ENCODE measurements at places on chromosomes 5 and 9.
A peak's percentile ranks its signal among the peaks of the same experiment; 100 is the strongest.

GRCh38 chr9:92633614-92634278 is 36.2 kb downstream of the IPPK start:
- no peak for DNase-seq

GRCh38 chr5:40399349-40399748 is 280.4 kb upstream of the PTGER4 start:
- DNase-seq: peak; percentile 51

- DNase-seq: no peak
Measured at GRCh38 chr9:78707080-78707479, 410.2 kb downstream of the PSAT1 start.

DNA sequence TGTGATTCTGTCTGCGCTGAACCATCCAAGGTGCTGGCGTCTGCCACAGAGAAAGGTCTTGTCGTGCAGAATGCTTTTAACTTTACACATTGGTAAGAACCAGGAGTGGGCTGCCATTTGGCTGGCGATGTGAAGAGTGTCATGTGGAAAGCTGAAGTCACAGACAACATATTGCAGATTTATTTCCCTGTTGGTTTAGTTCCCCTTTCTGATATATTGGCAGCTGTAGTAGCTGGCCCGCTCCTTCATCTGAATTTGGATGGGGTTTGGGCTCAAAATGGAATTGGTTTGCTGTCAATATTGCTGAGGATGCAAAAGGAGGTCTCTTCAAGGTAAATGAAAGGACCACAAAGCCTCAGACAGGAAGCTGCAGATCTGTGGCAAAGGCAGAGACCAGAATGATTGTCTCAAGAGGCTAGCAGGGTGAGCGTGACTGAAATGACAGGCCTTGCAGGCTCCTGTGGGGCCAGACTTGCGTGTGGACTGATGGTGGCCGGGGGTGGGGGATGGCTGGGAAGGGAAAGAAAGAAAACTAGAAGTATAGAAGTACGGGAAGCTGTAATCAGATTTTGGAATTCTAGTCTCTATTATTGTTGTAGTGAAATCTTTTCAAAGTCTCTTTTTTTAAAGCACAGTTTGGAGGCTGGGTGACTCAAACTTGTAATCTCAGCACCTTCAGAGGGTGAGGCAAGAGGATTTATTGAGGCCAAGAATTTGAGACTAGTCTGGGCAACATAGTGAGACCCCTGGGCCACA is 25.1 kb upstream of the CD180 start:
- no peak for DNase-seq

GRCh38 chr9:136220017-136220729 is 15.2 kb upstream of the LHX3 start:
- DNase-seq: peak; percentile 15

DNA sequence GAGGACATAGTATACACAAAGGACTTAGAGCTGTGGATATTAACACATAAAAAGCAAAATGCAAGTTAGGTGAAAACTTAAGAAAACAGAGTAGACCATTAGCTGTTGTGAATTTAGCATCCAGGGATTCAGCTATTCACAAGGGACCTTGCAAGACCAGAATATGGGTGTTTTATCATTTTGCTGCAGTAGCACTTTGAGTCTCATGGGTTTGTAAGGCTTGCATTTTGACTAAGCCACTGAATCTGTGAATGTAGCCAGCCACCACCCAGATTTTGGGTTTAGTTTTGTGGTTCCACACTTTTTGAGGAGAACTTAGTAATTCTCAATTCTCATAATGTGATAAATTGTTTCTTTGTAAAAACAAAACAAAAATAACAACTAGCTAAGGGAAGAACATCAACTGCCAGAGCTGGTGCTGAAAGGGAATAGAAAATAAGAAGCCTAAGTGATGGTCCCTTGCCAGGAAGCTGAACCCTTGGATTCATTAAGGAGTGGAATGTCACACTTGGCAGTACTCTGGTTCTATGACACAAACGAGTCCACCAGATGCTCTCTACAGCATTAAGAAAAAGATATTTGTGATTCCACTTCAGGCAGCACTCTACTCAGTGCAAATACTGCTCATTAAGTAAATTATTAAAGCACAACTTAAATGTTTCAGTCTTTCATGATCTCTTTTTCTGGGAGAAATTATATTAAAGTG is 557.4 kb upstream of the ZNF462 start:
- DNase-seq: no peak

GRCh38 chr5:127235136-127235535 is 55.5 kb upstream of the MEGF10 start:
- peak; percentile 8 for DNase-seq

GRCh38 chr9:137658781-137659180 is 40.0 kb downstream of the EHMT1 start:
- no peak for DNase-seq

GRCh38 chr5:52491071-52491787 is 296.5 kb upstream of the ITGA1 start:
- no peak for DNase-seq

Data from fibroblast of mammary gland (primary cell).